SIG-M5 (cell line): ENCODE measurements at places on chromosomes 5 and 9.

- no peak for DNase-seq
These were observed 205.9 kb downstream of the EFNA5 start for GRCh38 chr5:107464876-107465275.

GRCh38 chr9:99466781-99467180 is 244.7 kb downstream of the SEC61B start:
- DNase-seq: no peak

DNA sequence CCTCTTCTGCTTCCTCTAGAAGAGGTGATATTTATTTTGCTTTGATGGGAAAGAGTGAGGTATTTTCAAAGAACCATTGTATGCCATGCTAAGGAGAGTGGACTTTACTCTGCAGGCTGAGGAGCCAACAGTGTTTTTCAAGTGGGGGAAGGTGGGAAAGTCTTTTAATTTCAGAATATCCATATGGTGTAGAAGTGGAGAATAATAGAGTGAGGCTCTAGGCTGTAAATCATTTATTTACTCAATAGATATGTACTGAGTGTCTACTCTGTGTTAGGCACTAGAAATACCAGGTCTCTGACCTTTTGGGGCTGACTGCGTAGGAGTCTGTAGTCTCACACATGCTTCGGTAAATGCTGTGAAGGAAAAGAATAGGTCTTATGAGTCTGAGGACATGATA is 30.7 kb upstream of the TENT2 start:
- DNase-seq: no peak

DNA sequence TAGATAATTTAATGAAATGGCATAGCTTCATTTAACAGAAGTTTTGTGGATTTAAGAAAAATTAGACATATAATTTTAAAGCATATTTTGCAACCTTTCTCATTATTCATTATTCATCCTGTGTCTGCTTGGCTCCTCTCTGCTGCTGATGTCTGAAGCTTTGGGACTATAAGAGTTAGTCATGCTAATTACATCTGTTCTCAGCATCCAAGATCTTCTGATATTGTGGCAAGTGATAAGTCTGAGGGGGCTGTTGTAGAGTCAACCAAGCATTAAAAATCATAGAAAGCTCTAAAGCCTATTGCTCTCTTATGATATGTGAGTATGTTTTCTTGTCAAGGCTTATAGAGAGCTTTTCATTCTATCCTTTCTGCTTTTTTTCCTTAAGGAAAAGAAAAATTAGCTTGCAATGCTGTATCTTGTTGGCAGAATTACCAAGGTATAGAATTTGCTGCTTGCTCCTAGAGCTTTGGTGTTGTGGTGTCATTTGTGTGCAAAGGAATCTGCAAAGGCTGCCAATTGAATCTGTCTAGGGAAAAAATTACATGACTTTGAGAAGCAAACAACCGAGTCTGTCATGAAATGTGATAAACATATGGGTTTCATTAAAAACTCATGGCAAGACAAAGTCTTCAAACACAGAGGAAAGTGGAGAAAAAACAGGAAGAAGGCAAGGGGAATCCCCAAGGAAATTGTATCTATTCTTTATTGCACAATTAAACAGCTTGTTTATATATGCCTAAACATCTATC is 156.1 kb upstream of the DAB2 start:
- no peak for DNase-seq

GRCh38 chr5:60243713-60244112 is 350.2 kb upstream of the PDE4D start:
- no peak for DNase-seq

- DNase-seq: no peak
These were observed 68.0 kb upstream of the CTSL start for GRCh38 chr9:87657893-87658292.

- DNase-seq: no peak
These were observed 217.9 kb upstream of the KLF4 start for GRCh38 chr9:107707428-107707837.

GRCh38 chr9:133168432-133168831 is 4.7 kb upstream of the GBGT1 start:
- no peak for DNase-seq

GRCh38 chr9:89363921-89364665 is 45.8 kb downstream of the SECISBP2 start:
- no peak for DNase-seq

DNA sequence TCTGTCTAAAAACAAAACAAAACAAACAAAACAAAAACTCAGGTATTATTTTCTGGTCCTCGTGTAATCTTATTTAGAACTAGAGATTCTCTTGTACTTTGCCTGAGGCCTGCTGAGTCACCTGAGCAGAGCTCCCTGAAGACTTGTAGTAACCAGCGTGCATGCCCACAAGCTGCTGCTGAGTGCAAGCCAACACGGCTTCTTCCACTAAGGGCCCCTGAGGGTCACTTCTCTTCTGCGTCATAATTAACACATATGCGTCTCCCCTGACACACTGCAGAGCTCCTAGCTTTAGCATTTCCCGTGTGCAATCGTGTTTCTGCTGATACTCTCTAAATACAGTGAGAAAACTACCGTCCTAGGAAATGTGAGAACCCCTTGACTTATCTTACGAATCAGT is 10.9 kb upstream of the NDFIP1 start:
- DNase-seq: no peak

DNA sequence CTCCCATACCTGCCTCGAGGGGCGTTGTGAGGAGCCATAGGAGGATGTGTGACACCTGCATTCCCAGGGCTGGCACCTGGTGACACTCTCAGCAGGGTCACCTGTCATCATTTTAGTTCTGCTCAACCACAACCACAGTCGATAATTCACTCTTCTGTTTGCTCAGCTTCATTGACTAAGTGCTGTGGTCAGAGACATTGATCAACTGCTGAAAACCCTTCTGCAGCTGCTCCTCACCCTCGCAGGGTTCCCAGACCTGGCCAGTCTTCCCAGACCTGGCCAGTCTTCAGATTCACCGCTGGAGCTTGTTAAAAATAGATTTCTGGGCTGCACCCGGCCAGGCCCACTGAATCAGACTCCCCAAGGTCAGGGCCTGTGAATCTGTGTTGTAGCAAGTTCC is 92.8 kb downstream of the MVB12B start:
- no peak for DNase-seq

GRCh38 chr9:131605770-131606590 is 60.7 kb downstream of the PRRT1B start:
- DNase-seq: no peak

DNA sequence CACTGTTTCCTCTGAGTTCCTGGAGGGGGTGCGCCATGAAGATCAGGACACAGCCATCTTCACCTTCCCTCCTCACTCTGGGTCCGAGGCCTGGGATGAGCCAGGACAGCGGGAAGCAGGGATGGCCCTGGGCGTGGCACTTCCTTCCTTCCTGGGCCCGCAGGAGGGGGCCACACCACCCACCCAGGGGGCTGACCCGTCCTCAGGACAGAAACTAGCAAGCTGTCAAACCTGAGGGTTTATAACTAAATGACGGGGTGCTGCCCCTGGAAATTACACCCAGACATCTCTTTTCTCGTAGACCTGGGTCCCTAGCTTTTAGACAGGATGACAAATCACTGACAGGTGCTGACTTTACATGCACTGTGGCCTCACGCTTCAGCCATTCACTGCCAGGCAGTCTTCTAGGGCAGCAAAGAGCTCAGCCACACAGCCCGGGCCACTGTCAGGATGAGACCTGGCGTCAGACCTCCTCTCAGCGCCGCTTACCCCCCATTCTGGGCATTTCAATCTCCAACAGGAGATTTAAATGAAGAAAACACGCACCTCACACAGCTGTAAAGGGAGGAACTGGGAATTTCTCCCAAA is 8.1 kb downstream of the FCN2 start:
- no peak for DNase-seq

- DNase-seq: no peak
These were observed 41.4 kb downstream of the DAB2IP start for GRCh38 chr9:121692606-121693387.

GRCh38 chr5:142661957-142662356 is 23.9 kb downstream of the FGF1 start:
- no peak for DNase-seq

DNA sequence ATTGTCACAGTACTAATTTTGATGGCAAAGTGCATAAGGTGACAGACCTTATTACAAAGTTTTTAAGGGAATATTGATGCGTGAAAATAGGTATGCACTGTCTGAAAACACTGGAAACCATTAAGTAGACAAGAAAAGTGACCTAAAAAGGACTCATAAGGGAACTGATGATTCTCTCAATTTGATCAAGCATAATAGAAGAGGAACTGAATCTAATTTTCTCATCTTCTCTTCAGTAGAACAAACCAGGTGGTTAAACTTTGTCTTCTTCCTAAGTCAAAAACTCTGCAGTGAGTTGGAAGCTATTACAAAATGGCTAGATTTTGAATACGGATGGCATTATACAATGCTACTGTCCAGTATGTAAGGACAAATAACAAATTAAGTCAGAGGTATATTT is 53.4 kb downstream of the RNF145 start:
- DNase-seq: no peak

DNA sequence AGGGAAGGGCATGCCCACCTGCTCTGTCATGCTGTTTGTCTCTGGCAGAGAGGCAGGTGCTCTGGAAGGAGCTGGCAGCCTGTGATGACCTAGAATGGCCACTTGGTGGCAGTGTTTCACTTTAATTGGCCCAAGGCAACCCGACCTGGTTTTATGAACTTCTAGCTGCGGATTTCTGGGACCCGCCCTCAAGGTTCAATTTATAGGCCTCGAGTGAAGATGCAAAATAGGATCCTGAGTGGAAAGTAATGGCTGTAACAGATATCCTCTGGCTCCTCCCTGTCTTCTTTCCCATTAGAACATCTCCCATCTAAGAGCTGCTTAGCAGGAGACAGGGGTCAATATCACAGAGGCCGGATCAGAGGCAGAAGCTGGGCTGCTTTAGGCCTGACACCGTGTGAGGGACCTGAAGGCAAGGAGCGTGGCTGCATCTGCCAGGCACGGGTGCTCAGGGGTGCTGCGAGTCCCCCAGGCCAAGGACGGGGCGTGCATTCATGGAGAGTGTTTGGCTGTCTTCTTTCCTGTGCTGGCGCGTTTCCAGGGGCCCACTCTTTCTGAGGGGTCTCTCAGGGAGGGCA is 56.7 kb upstream of the SLC28A3 start:
- no peak for DNase-seq

- DNase-seq: no peak
These were observed 56.9 kb downstream of the NPR3 start for GRCh38 chr5:32767948-32768467.

DNA sequence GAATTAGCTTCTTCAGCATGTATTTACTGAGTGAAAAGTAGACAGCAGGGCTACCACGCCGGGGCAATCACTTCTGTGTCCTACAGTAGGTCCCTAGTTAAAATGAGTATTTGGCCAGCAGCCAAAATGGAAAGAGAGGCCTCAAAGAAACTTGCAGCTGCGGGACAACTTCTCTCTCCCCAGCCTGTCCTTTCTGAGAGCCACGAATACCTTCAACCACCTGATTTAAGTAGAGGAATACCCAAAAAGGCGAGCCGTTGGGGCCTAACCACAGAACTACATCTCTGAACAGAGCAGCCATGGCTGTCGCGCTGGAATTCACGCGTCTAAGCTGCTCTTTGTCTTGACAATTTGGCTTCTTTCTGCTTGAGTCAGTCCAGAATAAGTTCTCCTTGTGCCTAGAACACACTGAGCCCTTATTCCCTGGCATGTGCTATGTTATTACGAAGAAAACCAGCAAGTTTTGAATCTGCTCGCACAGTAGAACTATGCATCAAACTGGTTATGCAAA is 43.8 kb upstream of the GOLPH3 start:
- no peak for DNase-seq

DNA sequence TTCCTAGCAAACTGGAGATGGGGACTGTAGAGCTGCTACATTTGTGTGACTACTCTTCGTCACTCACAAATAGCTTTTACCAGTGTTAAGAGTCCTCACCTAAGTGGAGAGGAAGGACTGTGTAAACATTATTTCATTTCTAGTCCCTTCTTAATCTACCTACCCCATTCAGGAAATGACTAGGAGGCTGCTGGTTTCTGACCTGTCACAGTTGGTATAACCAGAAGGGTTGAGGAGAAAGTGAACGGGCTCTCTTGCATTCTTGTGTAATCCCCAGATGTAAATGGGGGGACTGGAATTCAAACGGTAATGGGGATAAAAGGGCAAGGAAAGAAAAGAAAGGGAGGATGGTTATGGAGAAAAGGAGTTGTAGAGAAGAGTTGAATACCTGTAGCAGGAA is 35.4 kb upstream of the BNIP1 start:
- no peak for DNase-seq

DNA sequence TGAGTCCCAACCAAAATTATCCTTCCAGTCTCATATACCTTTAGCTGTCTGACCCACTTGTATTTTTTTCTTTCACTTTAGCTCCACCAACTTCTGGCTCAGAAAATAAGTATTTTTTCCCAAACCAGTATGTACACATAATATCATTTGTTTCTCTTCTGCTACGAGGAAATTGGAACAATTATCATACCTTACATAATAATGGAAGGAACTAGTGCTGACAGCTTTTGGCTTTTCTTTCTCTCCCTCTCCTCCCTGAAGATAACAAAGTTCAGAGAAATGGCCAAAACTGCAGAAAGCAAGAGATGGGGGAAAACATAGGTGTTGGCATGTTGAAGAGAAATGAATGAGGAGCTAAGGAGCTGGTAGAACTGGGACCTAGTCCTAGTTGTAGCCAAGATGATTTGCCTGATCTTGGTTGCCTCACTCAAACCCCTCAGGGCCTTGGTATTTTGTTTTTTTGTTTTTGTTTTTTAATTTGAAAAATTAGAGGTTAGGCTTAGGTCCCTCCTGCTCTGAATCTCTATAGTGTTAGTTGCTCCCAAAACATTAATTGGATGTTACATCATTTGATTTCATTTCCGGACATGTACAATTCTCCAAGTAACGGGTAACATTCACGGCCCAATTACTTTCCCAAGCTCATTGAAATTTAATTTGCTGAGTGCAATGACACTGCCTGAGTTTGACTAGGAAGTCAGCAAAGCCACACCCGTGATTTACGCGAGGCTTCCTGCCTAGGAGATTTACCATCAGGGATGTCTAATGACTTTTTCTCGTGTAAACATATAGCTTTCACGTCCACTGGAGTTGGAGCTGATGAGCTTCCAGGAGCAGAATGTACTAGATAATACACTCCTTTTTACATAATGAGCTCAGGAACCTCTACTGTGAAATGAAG is 291.6 kb downstream of the TLE1 start:
- DNase-seq: no peak

DNA sequence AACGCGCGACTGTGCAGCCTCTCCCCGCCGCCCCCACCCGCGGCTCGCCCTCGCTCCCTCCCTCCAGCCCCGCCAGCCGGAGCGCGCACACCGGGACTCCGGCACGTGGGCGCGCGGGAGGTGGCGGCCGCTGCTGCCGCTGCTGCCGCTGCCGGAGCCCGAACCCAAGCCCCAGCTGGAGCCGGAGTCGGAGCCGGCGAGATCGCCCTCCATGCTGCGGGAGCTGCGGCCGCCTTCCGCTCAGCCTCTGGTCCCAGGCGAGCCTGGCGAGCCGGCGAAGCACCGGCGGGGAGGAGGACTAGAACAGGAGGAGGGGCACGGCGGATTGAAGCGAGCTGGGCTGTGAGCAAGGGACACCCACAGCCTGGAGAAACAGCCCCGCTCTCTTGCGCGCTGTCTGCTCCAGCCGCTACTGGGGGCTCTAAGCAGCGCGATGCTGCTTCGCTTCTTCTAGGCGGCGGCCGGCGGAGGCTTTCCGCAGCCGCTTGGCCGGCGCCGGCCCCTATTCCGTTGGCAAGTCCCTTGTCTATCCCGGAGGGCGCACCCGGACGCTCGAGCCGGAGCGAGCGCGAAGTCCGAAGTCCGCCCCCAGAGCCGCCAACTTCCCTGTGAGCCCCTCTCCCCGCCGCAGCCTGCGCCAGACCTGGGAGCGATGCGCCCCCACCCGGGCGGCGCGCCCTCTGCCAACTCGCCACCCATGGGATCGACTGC is 598.7 kb upstream of the SGCD start:
- no peak for DNase-seq
